ENCODE measurements at places on chromosomes 11 and 22.

DNA sequence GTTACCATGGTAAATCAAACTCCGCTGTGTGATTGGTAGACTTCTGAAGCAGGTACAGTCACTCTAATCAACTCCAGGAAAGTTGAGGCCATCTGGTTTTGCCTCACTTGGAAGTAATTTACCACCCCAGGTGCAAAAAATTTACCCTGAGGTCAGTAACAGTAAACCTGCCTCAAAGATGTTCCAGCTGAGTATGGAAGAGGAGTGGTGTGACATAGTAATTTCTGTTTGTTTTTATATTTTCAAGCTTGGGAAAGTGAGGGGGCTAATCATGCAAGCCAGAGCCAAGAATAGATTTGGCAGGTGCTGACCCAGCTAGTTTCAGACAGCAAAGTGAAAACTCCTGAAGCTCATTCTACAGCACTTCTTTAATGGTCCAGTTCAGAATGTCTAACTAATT, 691.6 kb downstream of the NTM start:
- no peak for DNase-seq

DNA sequence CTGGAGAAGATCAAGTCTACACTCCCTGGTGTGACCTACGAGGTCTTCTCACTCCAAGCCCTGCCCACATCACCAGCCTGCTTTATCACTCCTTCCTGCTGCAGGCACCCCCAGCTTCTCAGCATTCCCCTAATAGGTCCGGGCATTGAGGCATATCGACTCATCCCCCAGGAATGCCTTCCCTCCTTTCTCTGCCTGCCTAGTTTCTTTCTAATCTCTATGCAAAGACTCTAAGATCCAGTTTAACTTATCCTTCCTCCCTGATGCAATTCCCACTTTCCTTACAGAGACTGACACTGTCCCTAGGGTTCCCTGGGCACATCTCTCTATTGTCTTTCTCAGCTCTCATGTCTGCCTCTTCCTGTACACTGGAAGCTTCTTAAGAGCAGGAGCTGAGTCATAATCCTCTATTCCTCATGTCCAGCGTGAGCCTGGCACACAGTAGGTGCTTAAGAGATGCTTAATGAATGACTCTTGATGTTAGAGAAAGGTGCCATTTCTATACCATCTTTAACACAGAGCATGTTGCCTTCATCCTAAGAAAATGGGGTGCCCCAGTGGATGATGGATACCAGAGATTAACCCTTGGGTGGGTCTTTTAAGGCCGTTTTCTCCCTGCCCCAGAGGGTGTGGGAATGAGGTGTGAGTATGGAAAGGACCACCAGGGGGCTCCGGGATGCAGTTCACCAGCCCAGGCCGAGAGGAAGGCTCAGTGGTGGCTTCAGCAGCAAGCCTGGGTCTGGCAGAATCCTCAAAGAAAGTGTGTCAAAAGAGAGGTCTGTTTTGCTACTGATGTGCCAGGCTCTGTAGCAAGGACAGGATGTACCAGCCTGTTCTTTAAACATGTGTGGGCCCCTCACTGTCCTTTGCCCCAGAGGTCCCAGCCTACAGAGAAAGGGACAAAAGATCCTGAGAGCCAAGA, 34.7 kb downstream of the PARVA start:
- DNase-seq, result no peak

- DNase-seq, result no peak
These were observed 26.5 kb downstream of the OTOG start for GRCh38 chr11:17573526-17573925.

GRCh38 chr11:96241331-96241841, 101.6 kb downstream of the MAML2 start:
- DNase-seq, result no peak

- no peak for DNase-seq
These were observed 49.9 kb downstream of the CSF2RB start for GRCh38 chr22:36963302-36963701.

GRCh38 chr11:74196781-74197486, 25.8 kb downstream of the PPME1 start:
- no peak for DNase-seq

GRCh38 chr11:126436209-126436755, 80.8 kb downstream of the ST3GAL4 start:
- no peak for DNase-seq

GRCh38 chr11:21492931-21493330, 700.0 kb upstream of the ANO5 start:
- DNase-seq, result no peak

GRCh38 chr11:36398231-36398953, 102.3 kb downstream of the PRR5L start:
- DNase-seq, result no peak

DNA sequence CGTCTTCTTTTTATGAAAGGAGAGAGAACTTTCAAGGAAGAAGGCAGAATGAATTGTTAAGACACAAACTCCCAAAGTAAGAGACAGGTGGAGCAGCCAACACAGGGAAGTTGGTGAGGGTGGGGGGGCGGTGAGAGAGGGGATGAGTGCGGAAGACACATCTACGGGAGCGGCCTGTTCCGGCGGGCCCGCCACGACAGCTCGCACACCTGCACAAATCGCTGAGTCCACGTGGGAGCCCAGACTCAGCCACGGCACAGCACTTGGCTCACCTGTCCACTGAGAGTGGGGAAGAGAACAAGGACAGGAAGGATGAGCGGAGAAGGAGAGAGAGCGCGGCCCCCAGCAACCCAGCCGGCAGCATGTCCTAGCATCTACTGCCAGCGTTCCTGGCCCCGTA, 331.1 kb downstream of the CADM1 start:
- no peak for DNase-seq

DNA sequence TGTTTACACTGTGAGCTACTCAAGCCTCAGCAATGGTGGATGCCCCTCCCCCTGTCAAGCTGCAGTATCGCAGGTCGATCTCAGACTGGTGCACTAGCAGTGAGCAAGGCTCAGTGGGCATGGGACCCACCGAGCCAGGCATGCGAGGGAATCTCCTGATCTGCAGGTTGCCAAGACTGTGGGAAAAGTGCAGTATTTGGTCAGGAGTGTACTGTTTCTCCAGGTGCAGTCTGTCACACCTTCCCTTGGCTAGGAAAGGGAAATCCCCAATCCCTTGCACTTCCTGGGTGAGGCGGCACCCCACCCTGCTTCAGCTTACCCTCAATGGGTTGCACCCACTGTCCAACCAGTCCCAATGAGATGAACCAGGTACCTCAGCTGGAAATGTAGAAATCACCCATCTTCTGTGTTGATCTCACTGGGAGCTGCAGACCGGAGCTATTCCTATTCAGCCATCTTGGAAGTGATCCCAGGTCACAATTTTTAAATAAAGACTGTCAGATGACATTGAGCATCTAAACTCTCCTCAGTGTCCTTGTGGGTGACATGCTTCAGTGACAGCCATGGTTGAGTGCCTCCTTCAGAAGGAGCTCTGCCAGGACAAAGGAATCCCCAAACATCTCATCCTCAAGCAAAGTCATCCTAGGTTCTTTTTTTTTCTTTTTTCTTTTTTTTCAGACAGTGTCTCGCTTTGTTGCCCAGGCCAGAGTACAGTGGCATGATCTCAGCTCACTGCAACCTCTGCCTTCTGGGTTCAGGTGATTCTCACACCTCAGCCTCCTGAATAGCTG, 10.8 kb downstream of the SLC22A24 start:
- DNase-seq, result no peak

GRCh38 chr11:72904016-72904415, 89.8 kb downstream of the ATG16L2 start:
- no peak for DNase-seq

- DNase-seq, result no peak
These were observed 22.3 kb upstream of the MICAL2 start for GRCh38 chr11:12088047-12088481.

- DNase-seq, result peak; percentile 46
These were observed 950 bp downstream of the FERMT3 start for GRCh38 chr11:64207256-64208085.

DNA sequence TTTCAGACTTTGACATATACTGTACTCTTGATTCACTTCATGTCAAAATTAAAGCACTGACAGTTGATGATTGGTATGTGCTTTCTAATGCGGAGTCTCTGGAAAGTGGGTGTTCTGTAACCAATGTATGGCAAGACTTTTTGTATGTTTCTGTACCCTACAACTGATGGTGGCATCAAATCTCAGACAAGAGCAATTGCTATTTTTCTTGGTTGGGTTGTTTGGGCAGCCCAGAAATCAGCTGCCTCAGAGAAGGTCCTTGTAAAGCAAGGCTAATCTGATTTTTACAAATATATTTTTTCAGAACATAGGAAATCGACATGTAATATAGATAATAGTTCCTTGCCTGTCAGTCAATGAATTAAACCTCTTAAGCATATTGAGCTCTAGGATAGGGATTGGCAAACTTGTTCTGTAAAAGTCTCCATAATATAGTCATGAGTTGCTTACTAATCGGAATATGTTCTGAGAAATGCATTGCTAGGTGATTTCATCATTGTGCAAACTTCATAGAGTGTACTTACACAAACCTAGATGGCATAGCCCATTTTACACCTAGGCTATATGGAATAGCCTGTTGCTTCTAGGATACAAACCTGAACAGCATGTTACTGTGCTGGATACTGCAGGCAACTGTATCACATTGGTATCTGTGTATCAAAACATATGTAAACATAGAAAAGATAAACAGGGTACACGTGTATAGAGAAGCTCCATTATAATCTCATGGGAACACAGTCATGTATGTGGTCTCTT, 10.2 kb upstream of the OOSP4A start:
- DNase-seq, result no peak

DNA sequence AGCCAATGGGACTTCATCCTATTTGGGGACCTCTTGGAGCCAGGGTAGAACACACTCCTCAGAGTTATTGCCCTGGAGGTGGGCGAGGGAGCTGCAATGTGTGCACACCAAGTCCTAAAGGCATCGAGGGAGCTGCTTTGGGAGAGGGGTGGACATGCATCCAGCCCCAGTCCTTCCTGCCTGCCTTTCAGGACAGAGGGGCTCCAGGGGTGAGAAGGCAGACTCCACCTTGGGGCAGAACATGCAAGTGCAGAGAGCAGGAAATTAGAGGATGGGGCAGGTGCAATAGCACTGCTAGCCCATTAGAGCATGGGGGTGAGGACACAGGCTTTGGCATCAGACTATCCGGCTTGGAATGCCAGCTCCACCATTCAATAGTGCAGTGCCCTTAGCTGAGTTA, 288.5 kb downstream of the OPCML start:
- no peak for DNase-seq

DNA sequence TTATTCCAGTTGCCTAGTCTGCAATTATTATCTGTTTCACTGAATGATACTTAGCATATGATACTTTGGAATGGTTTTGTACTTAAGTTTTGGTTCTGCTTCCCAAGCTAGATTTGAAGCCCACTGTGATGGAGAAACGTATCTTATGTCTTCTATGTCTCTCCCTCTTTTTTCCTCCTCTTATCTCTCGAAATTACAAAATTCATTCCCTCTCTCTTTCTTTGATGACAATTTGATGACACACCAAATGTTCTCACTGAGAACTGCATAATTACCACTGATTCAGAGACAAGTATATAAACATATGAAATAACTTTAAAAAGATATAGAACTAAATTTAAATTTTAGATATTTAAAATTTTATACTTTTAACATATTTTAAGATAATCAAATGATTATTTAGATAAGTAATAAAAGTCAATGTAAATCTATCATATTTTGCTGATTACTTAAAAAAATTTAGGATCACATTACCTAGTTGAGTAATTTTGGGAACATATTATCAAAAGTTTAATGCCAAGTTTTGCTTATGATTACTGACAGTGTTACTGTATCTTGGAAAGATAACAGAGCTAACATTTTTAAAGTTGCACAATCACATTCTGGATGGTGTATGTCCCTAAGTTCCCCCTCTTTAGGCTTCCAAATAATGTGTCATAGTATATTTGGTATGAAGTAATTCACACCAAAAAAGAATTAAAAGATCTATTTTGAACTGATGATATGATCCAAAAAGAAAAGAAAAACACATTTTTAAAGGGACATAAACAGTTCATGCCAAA, 255.3 kb downstream of the SBF2 start:
- DNase-seq, result no peak

DNA sequence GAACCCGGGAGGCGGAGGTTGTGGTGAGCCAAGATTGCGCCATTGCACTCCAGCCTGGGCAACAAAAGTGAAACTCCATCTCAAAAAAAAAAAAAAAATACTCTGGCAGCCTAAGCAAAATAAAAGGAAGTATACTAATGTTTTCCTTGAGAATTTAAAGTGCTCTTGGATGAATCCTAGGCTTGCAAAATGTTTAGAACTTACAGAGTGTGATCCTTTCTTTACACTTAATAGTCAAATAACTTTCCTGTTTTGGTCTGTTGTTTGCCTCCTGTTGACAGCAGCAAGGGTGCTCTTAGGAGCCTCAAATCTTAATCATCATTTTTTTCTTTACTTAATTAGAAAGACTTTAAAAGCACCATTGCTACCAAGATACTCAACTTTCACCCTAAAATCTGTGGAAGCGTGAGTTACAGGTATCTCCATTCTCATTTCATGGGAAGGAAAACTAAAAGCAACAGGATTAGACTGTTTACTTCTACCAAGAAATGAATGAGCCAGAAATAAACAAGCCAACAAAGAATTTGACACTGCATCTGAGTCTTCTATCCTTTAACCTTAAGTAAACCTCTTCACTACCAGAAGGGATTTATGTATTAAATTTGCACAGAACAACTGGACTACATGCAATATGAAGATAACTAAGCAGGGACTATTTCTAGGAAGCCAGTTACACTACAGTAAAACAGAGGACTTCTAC, 38.7 kb upstream of the CRTAM start:
- no peak for DNase-seq

DNA sequence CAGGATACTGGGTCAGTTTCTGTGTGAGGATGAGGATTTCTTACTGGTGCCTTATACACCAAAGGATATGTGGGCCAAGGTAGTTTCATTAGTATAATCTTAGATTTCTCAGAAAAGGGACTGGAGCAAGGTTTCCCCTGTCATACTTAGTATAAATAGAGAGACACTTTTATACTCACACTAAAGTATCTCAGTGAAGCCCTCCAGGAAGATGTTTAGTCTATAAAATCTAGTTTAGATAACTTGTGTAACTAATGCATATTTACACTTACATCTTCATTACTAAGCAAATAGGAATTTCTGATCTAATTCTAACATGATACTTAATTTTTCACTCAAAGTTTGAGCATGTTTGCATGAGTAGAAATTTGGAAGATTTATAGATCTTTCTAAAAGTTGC, 11.1 kb downstream of the EMSY start:
- no peak for DNase-seq

GRCh38 chr11:45615182-45615792, 50.1 kb downstream of the CHST1 start:
- DNase-seq, result no peak

GRCh38 chr22:33057363-33057995, 702 bp downstream of the SYN3 start:
- no peak for DNase-seq
